Stimulated activated CD4-positive, alpha-beta T cell treated with anti-CD3 and anti-CD28 coated beads, TNF-alpha, amount 100 ng/mL, for 1 hour (primary cell): ENCODE measurements at places on chromosomes 6 and 20.

DNA sequence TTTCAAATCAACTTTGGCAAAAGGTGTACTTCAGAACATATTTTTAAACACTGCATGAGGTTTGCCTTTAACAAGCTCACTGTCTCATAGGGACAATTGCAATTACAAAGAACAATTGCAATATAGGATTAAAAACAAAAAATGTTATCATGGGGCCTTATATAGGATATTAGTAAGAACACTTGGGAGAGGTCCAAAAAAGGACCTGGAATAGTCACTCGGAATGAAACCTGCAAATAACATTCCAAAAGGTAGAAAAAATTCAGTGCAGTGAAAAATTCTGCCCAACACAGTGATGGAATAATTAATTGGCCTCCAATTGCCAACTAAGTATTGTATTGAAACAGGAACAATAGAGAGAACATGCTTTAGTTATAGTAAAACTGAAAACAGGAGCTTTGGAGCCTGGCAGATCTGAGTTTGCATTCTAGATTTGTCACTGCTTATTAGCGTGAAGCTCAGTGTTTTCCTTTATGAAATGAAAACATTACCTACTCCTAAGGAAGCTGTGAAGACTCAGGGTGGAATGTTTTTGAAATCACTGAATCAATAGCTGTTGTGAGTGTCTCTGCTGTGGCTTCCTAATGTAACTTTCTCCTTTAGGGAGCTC is 172.6 kb upstream of the BMP5 start:
- DNase-seq: no peak

DNA sequence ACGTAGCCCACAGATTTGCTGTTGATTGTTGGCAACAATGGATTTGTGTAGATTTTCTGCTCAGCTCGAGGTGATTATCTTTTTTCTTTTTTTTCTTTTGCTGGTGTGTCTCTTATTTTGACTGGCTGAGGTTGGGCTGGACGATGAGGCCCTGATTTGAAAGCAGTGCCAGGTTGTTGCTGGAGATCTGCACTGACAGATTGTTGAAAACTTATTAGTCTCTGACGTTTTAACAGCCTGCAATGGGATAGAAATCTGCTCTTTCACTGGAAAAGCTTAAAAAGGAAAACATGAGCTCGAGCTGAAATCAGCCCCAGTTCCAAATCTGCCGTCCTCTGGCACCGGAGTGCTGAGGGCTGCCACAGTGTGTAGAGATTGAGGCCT is 87.7 kb downstream of the PDE7B start:
- no peak for DNase-seq

- DNase-seq: no peak
Measured at GRCh38 chr6:122772724-122773415, 6.6 kb upstream of the FABP7 start.

GRCh38 chr6:19795211-19795610 is 42.0 kb upstream of the ID4 start:
- no peak for DNase-seq

- DNase-seq: no peak
Measured at GRCh38 chr6:163709693-163710092, 295.2 kb downstream of the QKI start.

DNA sequence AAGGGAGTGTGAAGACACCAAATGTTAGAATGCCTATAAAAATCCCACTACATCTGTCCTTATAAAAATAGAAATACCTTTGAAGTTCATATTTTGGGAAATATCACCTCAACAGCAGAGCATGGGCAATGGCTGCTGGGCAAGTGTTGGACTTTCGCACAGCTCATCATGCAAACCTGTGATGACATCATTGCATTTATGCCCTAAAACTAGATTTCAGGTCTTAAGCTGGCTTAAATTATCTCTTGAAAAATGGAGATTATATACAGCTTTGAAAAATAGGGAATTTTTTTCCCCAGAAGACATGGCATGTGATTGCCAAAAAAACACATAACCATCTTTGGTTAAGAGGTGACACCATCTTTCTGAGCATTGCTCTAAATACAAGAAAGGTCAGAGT is 197.8 kb downstream of the UST start:
- DNase-seq: no peak

DNA sequence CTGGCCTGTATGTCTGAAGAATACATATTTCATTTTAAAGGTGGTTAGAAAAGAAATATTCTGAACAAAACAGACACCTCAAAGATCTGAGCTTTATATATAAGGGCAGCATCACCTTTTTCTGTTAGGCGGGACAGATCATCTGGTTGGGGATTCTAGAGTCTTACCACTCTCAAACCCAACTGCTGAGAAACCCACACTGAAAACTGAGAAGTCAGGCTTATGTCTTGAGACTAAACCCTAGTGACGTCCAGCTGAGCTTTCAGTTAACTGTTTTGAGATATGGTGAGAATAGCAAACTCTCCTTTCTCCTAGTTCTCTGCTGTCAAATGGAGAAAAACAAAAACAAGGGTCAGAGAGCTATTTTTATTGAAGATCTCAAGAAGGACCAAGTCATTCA is 63.7 kb upstream of the CCN6 start:
- no peak for DNase-seq

- no peak for DNase-seq
Measured at GRCh38 chr6:31610968-31611367, 4.1 kb upstream of the AIF1 start.

DNA sequence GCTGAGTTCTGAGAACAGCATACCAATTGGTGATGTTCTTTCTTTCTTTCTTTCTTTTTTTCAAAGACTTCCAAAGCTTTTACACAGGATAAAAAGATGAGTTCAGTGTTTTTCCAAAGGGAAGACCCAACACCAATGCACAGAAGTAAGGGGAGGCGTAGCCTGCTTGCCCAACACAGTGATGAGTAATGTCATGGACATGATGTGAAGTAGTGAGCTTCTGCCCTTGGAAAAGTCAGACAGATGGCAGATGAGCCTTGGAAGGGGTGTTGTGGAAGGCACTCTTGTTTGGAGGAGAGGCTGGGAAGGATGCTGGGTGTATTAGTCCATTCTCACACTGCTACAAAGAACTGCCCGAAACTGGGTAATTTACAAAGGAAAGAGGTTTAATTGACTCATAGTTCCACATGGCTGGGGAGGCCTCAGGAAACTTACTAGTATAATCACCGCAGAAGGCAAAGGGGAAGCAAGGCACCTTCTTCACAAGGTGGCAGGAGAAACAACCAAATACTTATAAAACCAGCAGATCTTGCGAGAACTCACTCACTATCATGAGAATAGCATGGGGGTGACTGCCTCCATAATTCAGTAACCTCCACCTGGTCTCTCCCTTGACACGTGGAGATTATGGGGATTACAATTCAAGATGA is 12.6 kb downstream of the LRP11 start:
- no peak for DNase-seq

- no peak for DNase-seq
Measured at GRCh38 chr20:50328222-50328979, 137.8 kb downstream of the CEBPB start.

- DNase-seq: no peak
Measured at GRCh38 chr6:13120483-13121482, 207.6 kb downstream of the TBC1D7 start.

GRCh38 chr6:45419571-45420082 is 41.9 kb upstream of the SUPT3H start:
- DNase-seq: no peak

- no peak for DNase-seq
Measured at GRCh38 chr6:154320181-154320580, 36.4 kb downstream of the IPCEF1 start.

DNA sequence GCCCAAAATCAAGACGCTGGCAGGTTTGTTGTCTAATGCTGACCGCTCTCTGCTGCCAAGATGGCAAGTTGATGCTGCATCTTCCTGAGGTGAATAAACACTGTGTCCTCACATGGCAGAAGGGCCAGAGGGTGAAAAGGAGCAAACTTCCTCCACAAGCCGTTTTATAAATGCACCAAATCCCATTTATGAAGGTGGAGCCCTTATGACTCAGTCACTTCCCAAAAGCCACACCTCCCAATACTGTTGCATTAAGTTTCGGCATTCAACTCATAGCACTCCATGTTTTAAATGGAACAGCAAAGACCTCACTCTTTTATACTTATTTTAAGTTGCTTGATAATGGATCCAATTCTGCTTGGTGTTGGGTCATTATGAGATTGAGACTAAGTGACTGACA is 316.6 kb downstream of the RFPL4B start:
- DNase-seq: no peak

GRCh38 chr6:69771158-69771906 is 25.5 kb downstream of the LMBRD1 start:
- no peak for DNase-seq

GRCh38 chr20:24747010-24747712 is 201.9 kb upstream of the CST7 start:
- DNase-seq: no peak

DNA sequence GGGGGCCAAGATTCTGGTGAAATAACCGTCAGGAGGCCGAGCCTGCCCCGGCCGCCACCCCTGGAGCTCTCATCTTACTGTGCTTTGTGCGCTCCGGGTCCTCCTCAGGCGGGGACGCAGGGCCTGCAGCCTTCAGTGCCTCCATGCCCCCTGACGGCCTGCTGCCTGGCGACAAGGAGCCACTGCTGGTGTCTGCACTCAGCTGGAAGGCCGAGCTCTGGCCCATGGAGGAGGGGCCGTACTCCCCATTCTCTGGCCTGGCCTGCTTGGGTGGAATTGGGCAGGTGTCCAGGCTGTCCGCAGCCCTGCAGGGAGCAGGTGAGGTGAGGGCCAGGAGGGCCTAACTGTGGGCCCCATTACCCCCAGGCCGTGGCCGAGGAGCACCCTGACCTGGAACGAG is 5.3 kb downstream of the ZNF512B start:
- no peak for DNase-seq

GRCh38 chr20:62116558-62117361 is 5.5 kb upstream of the LSM14B start:
- DNase-seq: no peak

GRCh38 chr6:42393339-42393738 is 58.4 kb downstream of the TRERF1 start:
- DNase-seq: no peak

GRCh38 chr6:34182751-34183531 is 37.1 kb upstream of the GRM4 start:
- DNase-seq: peak; percentile 44

DNA sequence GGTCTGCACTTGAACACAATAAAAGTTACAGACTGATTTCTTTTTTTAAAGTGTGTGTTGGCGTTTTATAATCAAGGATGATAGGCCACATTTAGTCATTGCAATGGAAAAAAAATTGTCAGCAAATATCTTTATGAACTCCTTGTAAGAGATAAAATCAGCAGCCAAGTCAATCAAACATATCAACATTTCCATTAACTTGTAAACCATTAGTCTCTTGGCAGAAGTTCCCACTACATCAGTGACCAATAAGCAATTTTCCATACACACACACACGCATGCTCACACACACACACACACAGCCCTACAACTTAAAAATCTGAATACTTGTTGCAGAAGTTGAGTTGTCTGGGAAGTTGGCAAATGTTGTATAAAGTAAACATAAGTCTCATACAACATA is 315.9 kb upstream of the KCNQ5 start:
- DNase-seq: no peak

- DNase-seq: no peak
Measured at GRCh38 chr20:8388707-8389106, 256.6 kb downstream of the PLCB1 start.

DNA sequence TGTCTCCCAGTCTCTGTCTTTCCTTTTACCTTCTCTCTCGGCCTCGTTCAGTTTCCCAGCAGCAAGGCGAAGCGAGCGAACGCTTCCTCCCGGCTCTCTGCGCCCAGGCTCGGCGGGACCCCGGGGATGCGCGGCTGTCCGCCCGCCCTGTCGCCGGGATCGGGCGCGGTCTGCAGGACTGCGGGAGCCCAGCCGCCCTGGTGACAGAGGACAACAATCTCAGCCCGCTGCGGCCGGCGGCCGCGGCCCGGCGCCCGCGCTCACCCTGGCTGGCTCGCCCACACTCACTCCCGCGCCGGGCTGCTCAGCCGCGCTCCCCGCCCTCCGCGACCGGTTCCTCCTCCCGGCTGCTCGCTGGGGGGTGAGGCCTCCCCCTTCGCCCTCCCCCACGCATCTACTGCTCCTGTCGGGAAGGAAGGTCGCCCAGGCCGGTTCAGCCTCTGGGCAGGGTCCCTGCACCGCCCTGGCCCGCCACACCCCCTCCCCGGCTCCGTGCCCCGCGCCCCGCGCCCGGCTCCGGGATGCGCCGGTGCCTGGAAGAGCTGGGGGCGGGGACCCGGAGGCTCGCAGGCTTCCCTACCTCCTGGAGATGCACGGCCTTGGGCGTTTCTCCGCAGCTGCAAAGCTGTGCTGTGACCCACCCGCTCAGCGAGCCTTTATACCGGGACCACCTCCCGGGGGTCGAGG is 410 bp downstream of the SYNE1 start:
- no peak for DNase-seq

- DNase-seq: no peak
Measured at GRCh38 chr6:39247667-39248194, 18.5 kb upstream of the KCNK5 start.

- no peak for DNase-seq
Measured at GRCh38 chr6:75855052-75855451, 106.0 kb downstream of the MYO6 start.

- no peak for DNase-seq
Measured at GRCh38 chr6:170529839-170530469, 23.2 kb downstream of the PSMB1 start.

- no peak for DNase-seq
Measured at GRCh38 chr20:44780226-44780625, 30.1 kb downstream of the RIMS4 start.

DNA sequence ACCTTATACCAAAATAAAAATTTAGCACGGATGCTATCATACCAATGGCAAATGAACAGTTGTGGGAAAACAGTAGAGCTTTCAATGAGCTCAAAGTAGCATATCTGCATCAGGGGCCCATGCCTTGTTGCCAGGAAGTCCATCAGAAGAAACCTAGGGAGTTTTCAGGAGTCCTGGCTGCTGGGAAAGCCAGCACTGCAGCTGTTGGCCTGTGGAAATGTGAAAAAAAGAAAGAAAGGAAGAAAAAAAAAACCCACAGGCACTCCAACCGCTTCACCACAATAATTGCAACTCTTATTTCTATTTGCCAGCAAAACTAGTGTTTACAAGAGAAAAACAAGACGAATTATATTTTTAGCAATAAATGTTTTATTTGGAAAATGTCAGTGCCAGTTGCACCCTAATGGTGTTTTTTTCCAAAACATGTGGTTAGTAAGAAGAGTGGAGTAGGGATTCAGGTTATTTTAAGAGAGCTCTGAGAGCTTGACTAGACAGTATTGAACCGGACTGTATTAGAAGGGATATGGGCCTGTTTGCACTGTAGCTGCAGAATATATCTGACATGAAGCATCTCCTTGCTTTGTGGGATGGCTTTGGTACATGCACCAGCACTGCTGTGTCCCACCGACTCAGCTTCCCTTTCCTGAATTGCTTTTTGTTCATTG is 137.3 kb downstream of the CCDC170 start:
- no peak for DNase-seq

- no peak for DNase-seq
Measured at GRCh38 chr20:44153636-44154043, 33.3 kb downstream of the JPH2 start.
